BJ (cell line): ENCODE measurements at places on chromosomes 5 and 9. TPM values are rescaled to one million over a fixed set of nuclear protein-coding genes. Genes with fewer than 3 reads are reported as not detected.

GRCh38 chr5:173455599-173455957 is 127.4 kb upstream of the STC2 start:
- DNase-seq, result no peak

GRCh38 chr5:114192108-114192507 is 169.8 kb upstream of the KCNN2 start:
- no peak for DNase-seq

- DNase-seq, result no peak
Observed at GRCh38 chr9:75964427-75964826, 74.0 kb downstream of the PCSK5 start.

DNA sequence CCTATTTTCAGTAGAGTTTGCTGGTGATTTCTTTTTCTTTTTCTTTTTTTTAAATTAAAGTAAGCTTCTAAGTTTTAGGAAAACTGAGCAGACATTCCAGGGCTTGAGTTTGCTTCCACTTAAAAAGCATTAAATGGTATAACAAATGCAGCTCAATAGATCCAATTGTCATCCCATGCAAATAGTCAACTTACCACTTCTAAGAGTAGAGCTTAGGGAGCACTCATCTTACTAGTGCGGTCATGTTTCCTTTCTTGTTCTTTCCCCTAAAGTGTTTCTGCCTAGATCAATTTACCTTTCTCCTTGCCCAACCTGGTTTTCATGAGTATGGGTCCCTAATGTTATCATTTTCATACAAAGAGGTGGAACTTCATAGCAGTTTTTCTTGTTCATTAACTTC is 13.0 kb upstream of the CEP120 start:
- DNase-seq, result no peak

GRCh38 chr9:17272536-17272935 is 137.7 kb downstream of the CNTLN start:
- DNase-seq, result no peak

GRCh38 chr5:39424736-39425637 is at the start of gene DAB2:
Gene DAB2, minus strand, starts transcription at chr5:39424980. Its CDS starts 30,660 bp downstream, at chr5:39394320.
- DNase-seq, result peak; percentile 91

GRCh38 chr9:68964102-68964541 is 49.8 kb downstream of the PRKACG start:
- DNase-seq, result no peak

GRCh38 chr9:133347515-133347984 is 381 bp downstream of the MED22 start:
- no peak for DNase-seq

DNA sequence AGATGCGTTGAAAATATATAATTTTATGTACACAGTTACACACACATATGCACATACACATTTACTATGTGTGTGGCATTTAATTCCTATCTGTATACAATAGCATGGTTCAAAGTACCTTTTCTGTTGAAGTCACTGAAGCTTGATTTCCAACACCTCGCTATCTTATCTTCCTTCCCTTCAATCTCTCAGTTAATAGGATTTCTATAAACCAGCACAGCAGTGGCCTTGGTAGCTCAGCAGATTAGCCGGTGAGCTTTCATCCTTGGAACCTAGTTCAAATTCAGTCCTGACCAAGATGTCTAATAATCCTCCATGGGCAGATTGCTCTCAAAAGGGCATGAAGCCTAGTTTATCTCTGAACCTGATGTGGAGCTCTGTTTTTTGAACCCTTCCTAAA is 2389.5 kb downstream of the MAT2B start:
- no peak for DNase-seq

- no peak for DNase-seq
Observed at GRCh38 chr5:141512911-141513626, 24.2 kb downstream of the PCDHGC5 start.

DNA sequence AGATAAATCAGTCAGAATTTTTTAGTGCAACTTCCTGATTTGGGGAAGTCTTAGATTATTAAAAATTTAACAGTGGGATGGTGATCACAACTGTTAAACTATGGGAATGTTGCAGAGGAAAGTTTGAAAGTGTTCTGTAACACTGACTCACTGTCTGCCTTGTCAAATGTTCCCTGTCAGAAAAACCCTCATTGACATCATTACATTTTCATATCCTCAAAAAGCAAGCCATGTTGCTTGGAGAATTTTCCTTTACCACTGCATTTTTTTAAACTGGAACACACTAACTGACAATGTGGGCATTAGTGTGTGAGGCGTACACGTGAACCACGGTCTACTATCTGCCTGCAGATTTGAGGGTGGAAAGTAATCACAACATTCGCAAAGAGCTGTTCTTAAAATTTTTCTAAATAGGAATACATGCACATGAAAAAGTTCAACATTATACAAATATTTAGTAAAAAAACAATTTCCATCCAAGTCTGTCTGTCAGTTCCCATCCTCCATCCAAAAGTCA is 28.6 kb upstream of the IL7R start:
- DNase-seq, result no peak

DNA sequence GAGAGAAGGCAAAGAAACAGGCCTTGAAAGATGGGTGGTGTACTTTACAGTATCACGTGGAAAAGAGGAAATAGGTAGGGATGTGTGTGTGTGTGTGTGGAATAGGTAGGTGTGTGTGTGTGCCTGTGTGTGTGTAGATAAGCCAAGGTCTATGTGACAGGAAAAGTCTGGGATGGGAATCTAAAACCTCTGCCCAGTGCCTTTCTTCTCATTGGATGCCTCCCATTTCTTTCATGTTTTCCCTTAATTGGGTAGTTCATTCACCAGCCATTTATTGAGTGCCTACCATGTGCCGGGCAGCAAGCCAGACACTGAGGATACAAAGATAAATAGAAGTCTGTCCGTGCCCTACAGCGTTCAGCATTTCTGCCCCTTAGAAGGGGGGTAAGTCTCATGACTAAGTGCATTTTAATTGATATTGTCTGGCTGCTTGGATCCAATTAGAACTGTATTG is 1.0 kb downstream of the URM1 start:
- no peak for DNase-seq

GRCh38 chr5:6875376-6875775 is 162.1 kb downstream of the TENT4A start:
- DNase-seq, result no peak

DNA sequence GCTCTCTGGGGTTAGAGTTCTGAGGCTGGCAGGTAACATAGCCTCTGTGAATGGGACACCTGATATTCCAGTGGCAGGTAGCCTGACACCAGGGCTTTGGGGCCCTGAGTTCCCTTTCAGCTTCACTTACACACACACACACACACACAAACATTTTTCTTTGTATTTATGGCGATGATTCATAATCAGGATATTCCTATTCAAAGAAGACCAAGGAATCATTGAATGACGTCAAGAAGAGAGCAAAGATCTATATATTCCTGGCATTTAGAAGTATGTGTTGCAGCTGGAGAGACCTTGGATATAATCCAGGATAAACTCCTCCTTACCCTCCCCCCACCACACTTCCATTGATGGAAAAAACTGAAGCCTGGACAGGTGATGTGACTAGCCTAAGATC is 7.9 kb upstream of the ENTREP1 start:
- DNase-seq, result no peak

DNA sequence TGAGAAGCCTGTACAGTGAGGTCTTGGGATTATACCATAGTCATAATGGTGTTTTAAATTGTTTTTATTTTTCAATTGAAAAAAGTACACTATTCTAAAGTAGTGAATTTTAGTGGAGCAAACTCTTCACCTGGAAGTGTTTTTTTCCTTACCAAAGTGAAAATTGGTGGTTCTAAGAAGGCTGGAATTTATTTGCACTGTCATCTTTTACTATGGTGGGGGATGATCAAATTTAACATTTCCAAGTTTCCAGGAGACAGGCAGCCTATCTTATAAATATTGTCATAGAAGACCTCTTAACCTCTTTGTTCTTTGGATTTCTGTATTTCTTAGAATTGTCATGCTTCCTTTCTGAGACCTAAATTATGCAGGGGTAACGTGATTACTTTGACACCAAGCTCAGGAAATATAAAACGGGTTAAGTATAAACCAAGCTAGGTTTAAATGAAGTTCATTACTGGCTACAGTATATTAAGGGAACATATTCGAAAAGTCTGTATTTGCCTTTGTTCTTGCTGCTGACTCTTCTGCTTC is 20.2 kb downstream of the NDFIP1 start:
- no peak for DNase-seq

NUTM2G gene
- polyA plus RNA-seq, result not detected in 2 replicates

DAB2IP gene
- polyA plus RNA-seq, result 18.1 and 38.1 TPM in 2 replicates

IFT74 gene
- polyA plus RNA-seq, result 6.6 and 11.1 TPM in 2 replicates

DDX4 gene
- not detected in 2 replicates for polyA plus RNA-seq

PDE8B gene
- 2.2 TPM in 2 replicates for polyA plus RNA-seq

ZDHHC12 gene
- polyA plus RNA-seq, result 41.6 and 60.0 TPM in 2 replicates

CEMIP2 gene
- 117 and 120 TPM in 2 replicates for polyA plus RNA-seq

MTRR gene
- polyA plus RNA-seq, result 58.6 and 65.4 TPM in 2 replicates

SPACA9 gene
- polyA plus RNA-seq, result 3.4 and 5.1 TPM in 2 replicates

STKLD1 gene
- 0.70 and 1.2 TPM in 2 replicates for polyA plus RNA-seq
